Kasumi-1 (cell line): ENCODE measurements at places on chromosomes 12 and 14.
A peak's percentile ranks its signal among the peaks of the same experiment; 100 is the strongest.

GRCh38 chr14:68976160-68977067 lies 2.7 kb downstream of the ACTN1 start:
- DNase-seq, result no peak

GRCh38 chr12:113347-113746 lies 46.8 kb downstream of the IQSEC3 start:
- no peak for DNase-seq

- no peak for DNase-seq
These were observed 331.7 kb downstream of the TMEM121 start for GRCh38 chr14:105857826-105858675.

DNA sequence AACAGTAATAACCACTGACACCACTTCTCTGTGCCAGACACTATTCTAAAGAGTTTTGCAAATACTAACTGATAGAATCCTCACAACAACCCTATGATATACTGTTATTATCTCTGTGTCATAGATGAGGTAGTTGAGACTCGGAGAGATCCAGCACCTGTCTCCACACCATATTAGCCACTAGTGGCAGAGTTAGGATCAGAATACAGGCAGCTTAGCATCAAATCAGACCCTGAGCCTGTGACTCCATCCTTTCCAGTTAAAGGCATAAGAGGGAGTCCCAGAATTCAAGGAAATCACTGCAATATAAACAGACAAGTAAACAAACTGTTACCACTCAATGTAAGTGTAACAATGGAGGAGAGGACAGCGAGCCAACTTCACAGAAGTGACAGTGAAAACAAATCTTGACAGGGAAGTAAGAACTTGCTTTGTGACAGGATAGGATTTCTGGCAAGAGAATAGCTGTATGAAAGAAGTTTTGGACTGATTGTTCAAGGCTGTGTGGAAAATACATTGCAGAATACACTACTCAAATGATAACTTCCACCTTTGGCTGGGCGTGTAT lies 11.7 kb upstream of the NAP1L1 start:
- no peak for DNase-seq

GRCh38 chr12:124111006-124111405 lies 138.0 kb downstream of the ZNF664 start:
- DNase-seq, result no peak

GRCh38 chr12:3055026-3055703 lies 22.0 kb upstream of the TSPAN9 start:
- no peak for DNase-seq

DNA sequence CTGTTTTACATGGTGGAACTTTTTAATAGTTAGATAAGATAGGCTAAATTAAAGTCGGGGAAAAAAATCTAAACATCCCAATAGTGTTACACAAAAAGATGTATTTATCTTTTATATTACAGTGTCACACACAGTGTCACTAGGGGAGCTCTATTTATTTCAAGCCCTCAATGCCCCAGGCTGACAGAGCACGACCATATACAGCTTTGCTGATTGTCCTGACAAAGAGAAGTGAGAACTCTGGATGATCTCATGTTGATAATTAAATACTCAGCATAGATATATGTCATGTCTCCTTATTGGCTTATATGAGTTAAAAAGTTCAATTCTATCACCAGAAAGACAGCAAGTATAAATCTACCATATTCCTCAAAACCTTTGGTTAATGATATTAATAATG lies 594.3 kb downstream of the LRFN5 start:
- no peak for DNase-seq

DNA sequence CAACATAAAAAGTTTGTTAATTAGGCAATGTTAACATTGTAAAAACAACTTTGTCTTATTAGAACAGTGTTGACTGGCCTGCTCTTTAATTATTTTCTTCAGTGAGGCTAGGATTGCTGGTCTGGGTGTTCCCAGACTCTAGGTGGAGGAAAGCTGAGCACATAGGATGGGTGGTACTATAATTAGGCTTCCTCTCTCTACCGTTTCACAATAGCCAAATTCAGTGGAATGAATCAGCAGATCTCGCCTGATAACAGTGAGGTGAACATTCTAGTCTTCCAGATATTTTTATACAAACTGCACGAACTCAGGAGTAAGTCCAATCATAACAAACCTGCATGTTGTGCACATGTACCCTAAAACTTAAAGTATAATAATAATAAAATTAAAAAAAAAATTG lies 11.9 kb downstream of the PTGDR start:
- DNase-seq, result peak; percentile 55

DNA sequence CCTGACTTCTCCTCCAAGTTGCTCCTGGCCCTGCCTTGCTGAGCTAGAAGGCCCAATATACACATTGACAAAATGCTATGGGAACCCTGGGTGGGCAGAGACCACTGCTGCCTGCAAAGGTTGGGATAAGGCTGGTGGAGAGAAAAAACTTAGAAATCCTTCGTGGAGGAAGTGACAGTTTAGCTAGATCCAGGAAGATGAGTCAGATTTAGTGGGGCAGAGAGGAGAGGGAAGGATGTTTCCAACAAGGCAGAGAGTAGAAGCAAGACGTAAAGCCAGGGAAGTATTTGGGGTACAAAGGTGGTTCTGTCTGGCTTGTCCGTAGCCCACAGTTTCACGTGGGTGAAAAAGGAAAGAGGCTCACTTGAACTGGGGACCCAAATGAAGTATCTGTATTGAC lies 69.0 kb upstream of the CLMN start:
- DNase-seq, result no peak

DNA sequence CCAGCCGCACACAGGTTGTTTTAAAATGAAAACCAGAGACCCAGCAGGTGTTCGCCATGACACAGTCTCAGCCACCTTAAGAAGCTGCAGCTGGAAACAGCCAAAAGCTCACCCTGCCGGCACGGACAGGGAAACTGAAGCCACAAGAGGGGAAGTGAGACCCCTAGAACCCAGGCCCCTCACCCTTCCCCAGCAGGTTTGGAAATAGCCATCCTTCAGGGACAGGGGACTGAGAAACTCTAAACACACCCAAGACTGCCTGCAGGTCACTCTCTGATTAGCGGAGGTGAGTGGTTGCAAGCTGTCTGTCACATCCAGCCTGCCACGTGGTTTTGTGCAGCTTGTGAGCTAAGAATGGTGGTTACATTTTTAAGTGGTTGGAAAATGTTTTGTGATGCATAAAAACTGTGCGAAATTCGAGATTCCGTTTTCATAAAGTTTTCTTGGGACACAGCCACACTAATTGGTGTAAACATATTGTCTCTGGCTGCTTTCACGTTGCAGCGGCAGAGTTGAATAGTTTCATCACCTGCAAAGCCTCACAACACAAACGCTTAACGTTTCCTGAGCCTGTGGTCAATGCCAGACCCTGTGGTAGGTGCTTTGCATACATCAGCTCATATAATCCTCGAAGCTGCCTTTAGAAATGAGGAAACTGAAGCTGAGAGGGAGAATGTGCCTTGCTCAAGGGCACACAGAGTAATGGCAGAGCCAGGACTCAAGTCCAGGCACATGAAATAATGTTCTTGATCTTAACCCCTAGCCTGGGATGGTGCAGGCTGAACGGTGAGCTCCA lies 1.7 kb upstream of the SELPLG start:
- peak; percentile 86 for DNase-seq

GRCh38 chr12:118763234-118763633 lies 218.1 kb upstream of the SRRM4 start:
- DNase-seq, result no peak

DNA sequence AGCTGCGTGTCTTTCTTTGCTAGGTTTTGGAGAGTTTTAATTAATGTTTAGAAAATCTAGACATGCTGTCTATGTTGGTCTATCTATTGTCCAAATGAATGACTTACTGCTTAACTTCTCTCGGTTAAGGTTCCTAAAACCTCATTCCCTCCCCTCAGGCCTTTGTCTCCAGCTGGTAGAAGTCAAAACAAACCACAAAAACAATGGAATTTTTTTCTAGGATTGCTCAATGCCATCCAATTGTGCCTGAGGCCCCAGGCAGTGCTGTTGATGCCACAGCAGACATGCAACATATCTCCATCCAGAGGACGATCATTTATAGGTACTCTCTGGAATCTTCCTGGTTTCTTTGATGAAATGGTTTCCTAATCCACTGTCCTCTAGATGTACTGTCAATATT lies 448.2 kb upstream of the TBX3 start:
- no peak for DNase-seq

DNA sequence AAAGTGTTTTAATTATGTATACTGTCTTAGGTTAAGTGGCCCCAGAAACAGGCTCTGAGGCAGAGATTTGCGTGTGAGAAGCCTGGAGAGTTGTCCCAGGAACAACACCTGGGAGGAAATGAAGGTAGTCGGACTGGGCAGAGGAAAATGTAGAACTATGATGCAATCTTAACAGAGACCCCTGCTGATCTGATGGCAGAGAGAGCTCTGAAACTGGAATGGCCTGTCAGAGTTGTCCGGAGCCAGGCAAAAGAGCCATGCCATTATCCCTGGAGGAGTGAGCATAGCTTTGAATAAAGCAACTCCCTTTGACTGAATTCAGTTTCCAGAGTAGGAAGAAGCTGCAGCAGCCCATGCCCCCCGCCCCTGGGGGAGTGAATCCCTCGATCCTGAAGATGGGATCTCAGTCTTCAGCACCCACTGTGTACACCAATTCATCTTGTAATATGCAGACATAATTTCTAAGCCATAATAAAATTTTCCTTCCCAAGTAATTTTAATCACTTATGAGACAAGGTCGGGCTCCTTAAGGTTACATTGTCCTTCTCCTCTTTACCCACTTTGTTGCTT lies 264.8 kb downstream of the PDZRN4 start:
- DNase-seq, result no peak

- DNase-seq, result no peak
These were observed 45.3 kb upstream of the PTHLH start for GRCh38 chr12:28017873-28018255.

- DNase-seq, result no peak
These were observed 8.6 kb downstream of the SLC6A13 start for GRCh38 chr12:254039-254438.

DNA sequence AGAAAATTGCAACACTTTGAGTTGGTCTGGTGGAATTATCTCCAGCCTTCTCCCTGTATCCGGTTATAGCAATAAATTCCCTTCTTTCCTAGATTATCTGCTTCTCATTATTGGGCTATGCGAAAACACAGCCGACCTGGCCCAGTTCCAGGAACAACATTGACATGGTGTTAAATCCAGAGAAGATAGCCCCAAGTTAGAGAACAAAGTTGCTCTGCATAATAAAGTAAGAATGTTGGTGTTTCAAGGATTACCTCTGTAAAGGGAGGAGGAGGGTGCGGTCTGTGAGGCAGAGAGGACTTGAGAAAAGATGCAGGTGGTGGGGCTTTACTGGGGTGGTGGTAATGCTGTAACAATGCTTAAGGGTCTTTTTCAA lies 12.1 kb downstream of the TCL1A start:
- DNase-seq, result no peak

GRCh38 chr12:85260447-85260846 lies 19.6 kb upstream of the ALX1 start:
- DNase-seq, result no peak

GRCh38 chr12:121980191-121980891 lies 41.3 kb upstream of the BCL7A start:
- peak; percentile 51 for DNase-seq

- DNase-seq, result no peak
These were observed 14.3 kb upstream of the PAPLN start for GRCh38 chr14:73223049-73223448.
